ENCODE measurements at places on chromosomes 5 and 9.

DNA sequence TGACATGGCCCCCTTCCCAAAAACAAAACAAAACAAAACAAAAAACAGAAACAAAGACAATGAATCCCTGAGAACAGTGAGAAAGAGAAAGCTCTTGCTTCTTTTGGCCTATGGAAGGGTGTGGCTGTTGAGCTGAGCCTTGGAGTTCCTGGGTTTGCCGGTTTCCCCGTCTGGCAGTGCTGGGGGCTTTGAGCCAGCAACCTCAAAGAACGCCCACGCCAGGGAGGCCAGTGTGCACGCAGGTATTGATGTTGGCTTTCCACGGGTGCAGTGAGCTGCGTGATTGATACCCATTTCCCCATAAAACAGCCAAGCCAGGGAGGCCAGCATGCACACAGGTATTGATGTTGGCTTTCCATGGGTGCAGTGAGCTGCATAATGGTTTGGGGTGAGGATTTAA, 8.3 kb upstream of the LCN1 start:
- DNase-seq = no peak

DNA sequence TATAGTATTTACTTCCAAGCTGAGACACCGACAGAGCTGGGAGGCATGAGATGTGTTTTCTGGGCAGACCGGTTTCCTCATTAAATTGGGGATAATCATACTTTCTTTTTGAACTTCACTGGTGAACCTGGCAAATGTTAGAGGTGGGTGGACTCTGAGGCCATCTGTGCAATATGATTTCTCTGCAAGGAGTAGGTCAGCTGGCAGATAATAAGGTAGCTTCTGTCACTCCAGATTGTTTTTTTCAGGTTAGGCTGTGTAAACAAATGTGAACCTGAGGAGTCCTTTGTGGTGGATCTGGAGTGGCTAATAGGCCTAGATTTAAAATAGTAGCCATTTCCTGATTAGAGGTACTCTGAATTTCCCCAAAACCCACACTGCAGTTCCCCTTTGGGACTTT, 75.4 kb upstream of the S1PR3 start:
- no peak for DNase-seq

DNA sequence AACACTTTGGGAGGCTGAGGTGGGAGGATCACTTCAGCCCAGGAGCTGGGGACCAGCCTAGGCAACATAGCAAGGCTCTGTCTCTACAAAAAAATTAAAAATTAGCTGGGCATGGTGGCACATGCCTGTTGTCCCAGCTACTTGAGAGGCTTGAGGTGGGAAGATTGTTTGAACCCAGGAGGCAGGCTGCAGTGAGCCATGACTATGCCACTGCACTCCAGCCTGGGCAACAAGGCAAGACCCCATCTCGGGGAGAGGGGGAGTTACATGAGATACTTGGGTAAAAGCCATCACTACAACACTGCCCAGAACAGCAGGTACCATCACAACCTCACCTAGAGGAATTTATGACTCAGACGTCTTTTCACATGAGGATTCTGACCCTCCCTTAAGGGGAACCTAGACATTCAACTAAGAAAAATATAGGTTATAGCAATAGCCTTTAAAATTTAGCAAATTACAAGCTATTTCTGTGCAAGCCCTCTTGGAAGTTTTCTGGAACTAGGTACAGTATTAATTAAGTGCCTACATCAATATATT, 143.5 kb downstream of the NFIB start:
- no peak for DNase-seq

DNA sequence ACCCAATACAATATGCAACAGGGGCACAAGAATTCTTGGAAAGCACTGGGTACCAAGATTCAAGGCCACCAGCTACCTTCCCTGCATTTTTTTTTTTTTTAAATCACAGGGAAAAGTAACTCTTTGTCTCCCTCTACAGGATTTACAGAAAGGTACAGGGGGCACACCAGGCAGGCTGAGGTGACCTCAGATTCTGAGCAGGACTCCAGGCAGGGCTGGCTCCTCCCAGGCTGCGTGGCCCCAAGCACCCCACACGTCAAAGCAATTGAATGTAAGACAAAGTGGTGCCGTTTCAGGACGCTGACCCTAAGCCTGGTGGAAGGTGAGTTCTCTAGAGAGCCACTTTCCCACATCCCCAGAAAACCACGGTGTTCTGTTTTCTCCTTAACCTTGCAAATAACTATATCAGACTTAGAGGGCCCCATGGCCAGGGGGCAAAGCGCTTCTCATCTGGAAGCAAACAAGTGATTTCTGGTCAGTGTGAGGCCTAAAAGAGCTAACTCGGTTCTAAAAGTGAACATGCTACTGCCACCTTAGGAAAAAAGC, 222.6 kb downstream of the ROR2 start:
- DNase-seq = no peak

DNA sequence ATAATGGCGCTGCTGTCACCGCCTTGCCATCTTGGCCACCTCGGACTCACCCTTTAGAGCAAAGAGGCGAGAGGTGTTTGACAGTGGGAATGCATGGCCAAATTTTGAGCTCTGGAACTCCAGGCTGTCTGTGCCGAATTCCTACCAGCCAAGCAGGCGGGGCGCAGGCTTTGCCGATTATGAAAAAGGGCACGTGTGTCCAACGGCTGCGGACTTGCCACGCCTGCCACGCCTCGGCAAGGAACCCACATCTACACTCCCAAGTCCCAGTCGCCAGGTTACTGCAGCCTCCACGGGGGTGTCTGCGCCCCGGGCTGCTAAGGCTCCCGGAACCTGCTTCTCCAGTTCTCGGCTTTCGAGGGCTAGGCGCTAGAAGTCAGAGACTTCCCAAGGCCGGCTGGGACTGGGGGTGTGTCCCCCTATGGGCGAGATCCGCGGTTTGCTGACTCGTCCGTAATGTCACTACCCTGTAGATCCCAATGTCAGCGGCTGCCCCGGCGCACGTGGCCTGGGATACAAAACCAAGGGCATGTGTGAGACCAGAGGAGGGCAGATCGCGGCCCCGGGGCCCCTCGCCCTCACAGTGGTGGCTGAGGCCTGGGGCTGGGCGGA, 2.8 kb downstream of the NPR3 start:
- peak; percentile 56 for DNase-seq

- DNase-seq = no peak
Observed at GRCh38 chr5:67728326-67728890, 487.1 kb upstream of the PIK3R1 start.

- no peak for DNase-seq
Observed at GRCh38 chr5:149561848-149562247, 10.6 kb upstream of the CSNK1A1 start.

DNA sequence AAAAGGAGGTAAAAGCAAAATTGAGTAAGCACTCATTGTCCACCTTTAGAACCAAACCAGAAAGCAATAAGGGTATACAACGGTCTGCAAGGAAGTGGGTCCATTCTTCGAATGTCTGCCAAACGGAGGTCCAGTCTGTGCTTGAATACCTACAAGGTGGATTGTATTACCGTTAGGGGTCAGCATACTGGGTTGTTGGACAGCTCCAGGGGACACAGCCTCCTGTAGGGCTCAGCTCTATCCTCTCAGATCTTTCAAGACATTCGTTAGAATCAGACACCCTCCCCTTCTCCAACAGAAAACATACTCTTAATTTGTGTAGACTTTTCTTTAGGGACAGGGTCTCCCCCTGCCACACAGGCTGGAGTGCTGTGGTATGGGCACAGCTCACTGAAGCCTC, 5.5 kb downstream of the ASTN2 start:
- no peak for DNase-seq

GRCh38 chr9:124088476-124088837, 76.9 kb downstream of the LHX2 start:
- DNase-seq = no peak

DNA sequence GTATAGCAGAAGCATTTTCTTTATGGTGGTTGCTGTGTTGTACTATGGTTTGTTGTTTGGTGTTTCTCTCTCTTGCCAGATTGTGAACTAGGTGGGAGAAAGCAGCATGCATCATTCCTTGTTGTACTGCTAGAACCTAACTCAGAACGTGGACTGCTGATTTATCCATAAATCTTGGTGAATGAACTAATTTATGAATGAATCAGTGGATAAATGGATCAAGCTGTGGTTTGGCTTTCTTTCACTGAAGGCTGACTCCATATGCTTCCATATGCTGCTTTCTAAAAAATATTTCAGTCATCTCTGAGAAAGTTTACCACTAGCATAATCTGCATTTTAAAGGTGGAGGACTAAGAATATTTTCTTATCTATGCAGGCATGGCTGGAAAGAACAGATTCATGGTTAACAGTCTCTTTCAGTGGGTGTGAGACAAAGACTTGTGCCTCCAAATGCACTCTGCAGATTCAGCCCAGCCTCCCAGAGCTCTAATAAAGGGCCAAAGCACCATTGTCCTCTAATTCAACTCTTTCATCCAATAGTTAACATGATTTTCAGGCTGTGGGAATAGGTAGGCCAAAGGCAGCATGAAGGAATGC, 237.7 kb downstream of the SH3GL2 start:
- DNase-seq = no peak

DNA sequence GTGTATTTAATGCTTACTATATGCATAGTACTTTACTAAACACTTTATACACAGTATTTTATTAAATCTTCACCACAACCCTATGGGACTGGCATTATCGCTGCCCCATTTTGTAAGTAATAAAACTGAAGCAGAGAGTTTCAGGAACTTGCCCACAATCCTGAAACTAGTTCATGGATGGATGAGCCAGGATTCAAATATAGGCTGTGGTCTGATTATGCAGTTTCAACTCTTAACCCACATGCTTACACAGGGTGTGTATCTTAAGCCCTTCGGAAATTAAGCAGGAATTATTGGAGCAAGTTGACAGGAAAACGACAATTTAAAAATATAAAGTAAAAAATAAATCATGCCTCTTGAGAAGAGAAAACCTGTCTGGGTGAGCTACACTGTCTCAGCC, 109.0 kb downstream of the ATP10B start:
- no peak for DNase-seq

DNA sequence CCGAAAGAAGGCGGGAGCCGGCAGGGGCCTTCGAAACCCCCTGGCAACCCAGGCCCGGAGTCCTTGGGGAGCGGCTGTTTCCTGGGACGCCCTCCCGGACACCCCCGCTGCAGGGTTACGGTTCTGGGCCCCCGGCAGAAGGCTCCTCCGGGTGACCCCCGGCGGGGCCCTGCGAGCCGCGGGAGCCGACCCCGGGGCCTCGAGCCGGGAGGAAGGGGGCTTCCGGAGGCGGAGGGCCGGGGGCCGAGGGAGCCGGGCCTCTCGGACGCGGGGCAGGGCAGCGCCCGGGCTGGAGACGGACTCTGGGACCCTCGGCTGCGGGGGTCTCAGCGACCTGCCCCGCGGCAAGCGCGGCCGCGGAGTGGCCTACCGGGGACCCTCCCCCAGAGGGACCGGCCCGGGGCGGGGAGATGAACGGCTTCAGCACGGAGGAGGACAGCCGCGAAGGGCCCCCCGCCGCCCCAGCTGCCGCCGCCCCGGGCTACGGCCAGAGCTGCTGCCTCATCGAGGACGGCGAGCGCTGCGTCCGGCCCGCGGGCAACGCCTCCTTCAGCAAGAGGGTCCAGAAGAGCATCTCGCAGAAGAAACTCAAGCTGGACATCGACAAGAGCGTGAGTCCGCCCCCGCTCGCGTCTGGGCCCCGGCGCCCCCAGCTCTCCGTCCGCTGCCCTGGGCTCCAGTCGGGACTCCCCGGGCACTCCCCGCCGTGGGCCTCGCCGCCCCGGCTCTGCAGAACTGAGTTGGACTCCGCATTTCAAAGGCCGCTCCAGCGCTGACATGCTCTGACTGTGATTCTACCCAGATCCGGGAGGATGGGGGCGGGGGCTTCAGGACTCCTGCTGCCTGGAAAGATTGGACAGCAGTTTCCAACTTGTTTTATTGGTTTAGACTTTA, 645 bp downstream of the SAP30L start:
- peak; percentile 82 for DNase-seq

DNA sequence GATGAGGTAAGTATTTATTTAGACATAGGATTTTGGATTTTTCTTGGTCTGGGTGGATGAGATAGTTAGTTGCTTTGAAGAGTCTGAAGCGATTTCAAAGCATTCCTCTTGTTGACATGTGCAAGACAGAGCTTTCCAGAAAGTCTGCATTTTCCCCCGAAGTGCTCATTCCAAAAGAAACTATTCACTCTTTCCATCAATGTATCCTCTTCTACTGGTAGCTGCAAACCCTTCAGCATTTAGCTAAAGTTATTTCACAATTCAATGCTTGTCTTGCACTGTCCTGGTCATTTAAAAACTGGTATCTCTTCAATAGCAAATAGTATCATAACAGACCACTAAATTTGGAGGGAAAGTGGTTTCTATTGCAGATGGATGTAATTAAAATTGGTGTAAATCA, 13.0 kb downstream of the NREP start:
- DNase-seq = no peak

- no peak for DNase-seq
Observed at GRCh38 chr5:77924081-77924480, 147.9 kb upstream of the TBCA start.

- DNase-seq = peak; percentile 92
Observed at GRCh38 chr9:134325813-134326723, at the start of gene RXRA. Gene RXRA, plus strand, starts transcription at chr9:134326455. Its CDS starts 177 bp downstream, at chr9:134326632.

DNA sequence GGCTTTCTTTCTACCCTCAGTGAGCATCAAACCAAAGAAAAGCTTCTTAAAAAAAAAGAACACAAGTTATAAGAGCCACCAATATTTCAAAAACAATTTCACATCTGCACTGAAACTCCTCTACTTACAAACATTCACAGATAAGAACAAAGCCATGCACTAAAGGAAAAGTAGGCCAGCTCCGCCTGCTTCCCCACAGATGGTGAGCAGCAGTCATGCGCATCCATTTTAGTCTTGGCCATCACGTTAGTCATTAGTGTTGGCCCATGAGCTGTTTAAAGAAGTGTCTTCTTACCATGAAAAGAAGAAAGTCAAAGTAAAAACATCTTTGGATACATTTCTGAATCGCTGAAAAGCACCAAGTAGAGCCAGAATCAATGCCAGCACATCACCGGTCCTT, 40.0 kb upstream of the SMIM23 start:
- DNase-seq = no peak

GRCh38 chr9:16611983-16612382, 258.5 kb downstream of the BNC2 start:
- DNase-seq = no peak

GRCh38 chr5:38048400-38048799, 208.6 kb upstream of the GDNF start:
- no peak for DNase-seq

GRCh38 chr5:68953875-68954617, 139.8 kb upstream of the SLC30A5 start:
- DNase-seq = no peak

All from left hindlimb (tissue), 1 donor.